Right atrium auricular region (tissue), 2 donors: ENCODE measurements at places on chromosomes 16 and 17. TPM values are rescaled to one million over a fixed set of nuclear protein-coding genes. Genes with fewer than 3 reads are reported as not detected.

DNA sequence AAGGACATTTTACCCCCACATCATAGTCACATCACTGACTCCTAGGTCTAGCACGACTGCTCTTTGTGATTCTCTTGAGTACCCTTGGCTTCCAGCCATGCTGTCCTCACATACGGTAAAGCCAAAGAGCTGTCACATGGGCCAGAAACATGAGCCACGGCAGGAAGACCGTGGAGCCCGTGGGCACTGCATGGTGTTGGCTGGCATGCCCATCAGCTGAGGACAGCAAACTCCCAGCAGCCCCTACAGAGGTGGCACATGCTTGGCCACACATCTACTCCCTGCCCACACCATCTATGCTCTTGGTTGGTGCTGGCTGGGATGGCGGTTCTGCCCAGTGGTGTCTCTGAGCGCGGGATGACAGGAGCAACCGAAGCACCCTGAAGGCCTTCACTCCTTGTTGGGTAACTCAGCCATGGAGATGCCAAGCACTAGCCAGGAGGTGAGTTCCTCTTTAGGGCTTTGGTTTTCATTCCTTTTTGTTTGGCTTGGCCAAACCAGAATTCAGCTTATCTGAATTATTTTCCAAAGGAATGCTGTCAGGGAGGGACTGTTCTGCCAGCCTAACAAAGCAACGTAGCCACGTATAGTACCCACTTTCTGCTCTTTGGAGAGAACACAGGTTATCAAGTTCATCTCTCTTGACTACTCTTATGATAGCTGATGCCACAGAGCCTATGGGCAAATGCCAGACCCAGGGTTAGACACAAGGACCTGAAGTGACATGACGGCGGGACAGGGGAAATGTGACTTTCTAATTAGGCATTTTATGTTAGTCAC is 10.0 kb downstream of the TNFAIP1 start:
- H3K27me3 ChIP-seq, result no peaks in the 10 kb centered on the region
- H3K4me3 ChIP-seq, result no peak overlapping the region
- H3K27ac ChIP-seq, result peak overlapping the region; percentile 38
- no peaks in the 10 kb centered on the region for H3K4me1 ChIP-seq

C17orf50 gene
- not detected for total RNA-seq

- no peaks in the 10 kb centered on the region for H3K4me1 ChIP-seq
- no peaks in the 10 kb centered on the region for H3K27me3 ChIP-seq
- DNase-seq, result no peak
These were observed 660 bp downstream of the RBBP6 start for GRCh38 chr16:24539850-24540601.

DNA sequence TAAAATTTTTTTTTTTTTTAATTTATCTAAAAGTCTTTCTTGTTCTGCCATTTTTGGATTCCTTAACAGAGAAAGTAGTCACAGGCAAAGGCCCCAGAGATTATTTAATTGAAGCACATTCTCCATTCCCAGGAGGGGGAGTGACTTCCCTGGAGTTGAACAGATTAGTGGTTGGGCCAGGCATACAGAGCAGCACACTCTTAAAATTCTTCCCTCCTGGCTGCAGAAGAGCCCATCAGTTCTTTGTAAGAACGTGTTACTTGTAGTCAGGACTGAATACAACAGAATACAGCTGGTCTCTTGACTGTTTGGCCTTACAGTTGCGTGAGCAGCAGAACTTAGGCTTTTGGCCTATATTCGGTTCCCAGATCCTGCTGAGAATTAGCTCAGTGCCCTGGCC is 1.8 kb downstream of the ALKBH5 start:
- H3K27me3 ChIP-seq, result no peaks in the 10 kb centered on the region
- H3K36me3 ChIP-seq, result peaks cover 9% of the 10 kb centered on the region
- H3K4me3 ChIP-seq, result peak overlapping the region; percentile 92
- DNase-seq, result no peak
- peaks cover 72% of the 10 kb centered on the region for H3K4me1 ChIP-seq

DNA sequence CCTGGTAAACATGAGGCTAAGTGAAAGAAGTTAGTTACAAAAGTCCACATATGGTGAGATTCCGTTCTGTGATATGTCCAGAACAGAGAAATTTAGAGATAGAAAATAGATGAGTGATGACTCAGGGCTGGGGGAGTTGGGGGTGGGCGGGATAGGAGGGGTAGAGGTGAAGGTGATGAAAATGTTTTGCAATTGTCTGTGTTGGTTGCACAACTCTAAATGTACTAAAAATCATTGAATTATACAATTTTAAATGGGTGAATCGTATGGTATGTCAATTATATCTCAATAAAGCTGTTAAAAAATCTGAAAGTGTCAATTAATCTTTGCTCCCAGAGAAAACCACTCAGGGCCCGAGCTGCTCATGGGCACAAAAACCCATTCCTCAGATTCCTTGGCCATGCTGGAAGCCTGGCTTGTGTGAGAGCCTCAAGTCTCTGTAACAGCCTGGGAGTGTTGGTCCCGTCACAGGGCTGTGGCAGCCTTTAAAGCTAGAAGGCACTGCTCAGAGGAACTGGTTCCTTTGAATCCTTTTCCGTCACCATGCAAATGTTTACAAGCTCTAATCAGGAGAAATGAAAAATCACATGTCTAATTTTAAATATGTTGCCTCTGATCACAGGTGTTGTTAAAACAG is 225.3 kb downstream of the WWOX start:
- H3K36me3 ChIP-seq, result no peaks in the 10 kb centered on the region
- H3K27me3 ChIP-seq, result no peaks in the 10 kb centered on the region
- DNase-seq, result no peak

- H3K36me3 ChIP-seq, result no peaks in the 10 kb centered on the region
- H3K27ac ChIP-seq, result peak overlapping the region; percentile 84
- no peak overlapping the region for H3K4me3 ChIP-seq
These were observed 182.8 kb downstream of the SEC14L1 start for GRCh38 chr17:77323413-77324171.

COPZ2 gene
- 43.5 TPM for total RNA-seq

DNA sequence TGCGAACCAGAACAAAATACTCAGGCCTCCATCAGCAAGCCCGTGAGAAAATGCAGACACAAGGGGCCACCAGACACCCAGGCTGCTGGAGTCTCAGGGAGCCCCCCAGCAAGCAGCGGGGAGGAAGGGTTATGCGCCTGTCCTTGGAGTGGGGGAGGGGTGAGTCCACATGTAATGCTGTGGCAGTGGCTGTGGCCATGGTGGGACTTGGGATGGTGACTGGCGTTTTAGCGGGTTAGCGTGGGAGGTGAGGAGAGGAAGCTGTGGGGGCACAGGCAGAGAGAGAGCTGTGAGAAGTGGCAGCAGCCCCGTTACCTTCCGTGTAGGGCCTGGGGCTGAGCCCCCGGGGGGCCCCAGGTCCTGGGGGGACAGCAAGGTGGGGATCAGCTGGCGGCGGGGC is 58.3 kb downstream of the SRCIN1 start:
- no peak overlapping the region for H3K27ac ChIP-seq
- H3K27me3 ChIP-seq, result no peaks in the 10 kb centered on the region
- no peak overlapping the region for H3K4me3 ChIP-seq
- H3K36me3 ChIP-seq, result no peaks in the 10 kb centered on the region
- no peak for DNase-seq
- H3K4me1 ChIP-seq, result no peaks in the 10 kb centered on the region

ITGAD gene
- total RNA-seq, result not detected

- H3K36me3 ChIP-seq, result no peaks in the 10 kb centered on the region
- H3K27ac ChIP-seq, result no peak overlapping the region
- H3K4me1 ChIP-seq, result no peaks in the 10 kb centered on the region
- H3K27me3 ChIP-seq, result no peaks in the 10 kb centered on the region
These were observed 18.7 kb downstream of the RAB40B start for GRCh38 chr17:82679586-82680465.

DNA sequence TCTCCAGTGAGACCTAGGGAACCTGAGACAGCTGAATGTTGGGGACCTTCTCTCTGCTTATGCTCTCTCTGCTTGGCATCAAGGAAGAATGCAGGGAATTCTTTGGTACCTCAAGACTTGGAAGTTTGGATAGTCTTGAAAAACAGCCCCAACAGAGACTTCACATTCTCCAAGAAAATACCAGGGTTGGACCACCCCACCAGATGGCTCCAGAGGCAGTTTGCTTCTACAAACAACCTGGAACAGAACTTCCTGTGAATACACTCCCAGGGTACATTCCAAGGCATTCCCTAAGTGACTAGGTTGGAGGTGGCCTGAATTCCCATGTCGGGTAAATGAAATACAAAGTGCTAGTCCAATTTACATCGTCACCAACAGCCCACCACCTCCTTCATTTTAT is 314.4 kb downstream of the PMP22 start:
- no peak overlapping the region for H3K4me3 ChIP-seq
- no peaks in the 10 kb centered on the region for H3K27me3 ChIP-seq
- no peak for DNase-seq

DNA sequence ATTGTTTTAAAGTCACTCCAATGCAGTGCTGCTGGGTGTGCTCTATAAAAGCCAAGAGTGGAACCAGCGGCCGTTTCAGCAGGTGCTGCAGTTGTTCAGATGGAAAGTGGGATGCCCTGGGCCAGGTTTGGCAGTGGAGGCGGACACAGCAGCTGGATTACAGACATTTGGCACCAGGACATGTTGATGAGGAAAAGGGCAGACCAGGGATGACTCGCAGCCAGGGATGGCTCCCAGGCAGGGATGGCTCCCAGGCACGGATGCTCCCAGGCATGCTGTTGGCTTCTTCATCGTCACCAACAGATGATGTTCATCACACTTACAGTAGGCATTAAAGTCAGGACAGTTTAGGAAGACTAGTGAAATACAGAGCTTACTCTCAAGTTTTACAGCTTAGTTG is 10.0 kb downstream of the GAN start:
- H3K27ac ChIP-seq, result no peak overlapping the region
- no peaks in the 10 kb centered on the region for H3K4me1 ChIP-seq
- no peak for DNase-seq
- H3K36me3 ChIP-seq, result no peaks in the 10 kb centered on the region
- H3K27me3 ChIP-seq, result no peaks in the 10 kb centered on the region

GRCh38 chr16:3377917-3378316 is 22.2 kb downstream of the OR2C1 start:
- no peak for DNase-seq
- H3K4me3 ChIP-seq, result no peak overlapping the region
- H3K27me3 ChIP-seq, result no peaks in the 10 kb centered on the region

- no peaks in the 10 kb centered on the region for H3K4me1 ChIP-seq
- H3K27me3 ChIP-seq, result no peaks in the 10 kb centered on the region
- no peak overlapping the region for H3K4me3 ChIP-seq
- no peak for DNase-seq
- H3K36me3 ChIP-seq, result peaks cover 62% of the 10 kb centered on the region
These were observed 4.0 kb downstream of the BECN1 start for GRCh38 chr17:42819939-42820535.

GRCh38 chr16:22373662-22374310 is 633 bp downstream of the CDR2 start:
- peak; percentile 66 for DNase-seq
- H3K36me3 ChIP-seq, result no peaks in the 10 kb centered on the region
- no peaks in the 10 kb centered on the region for H3K27me3 ChIP-seq
- no peaks in the 10 kb centered on the region for H3K4me1 ChIP-seq
- H3K27ac ChIP-seq, result peak overlapping the region; percentile 85

HOXB8 gene
- total RNA-seq, result not detected

- H3K27me3 ChIP-seq, result no peaks in the 10 kb centered on the region
- H3K4me1 ChIP-seq, result peaks cover 11% of the 10 kb centered on the region
- H3K4me3 ChIP-seq, result no peak overlapping the region
- DNase-seq, result no peak
These were observed 122.2 kb downstream of the SLC39A11 start for GRCh38 chr17:72970246-72970645.

SCIMP gene
- 1.1 TPM for total RNA-seq

DNA sequence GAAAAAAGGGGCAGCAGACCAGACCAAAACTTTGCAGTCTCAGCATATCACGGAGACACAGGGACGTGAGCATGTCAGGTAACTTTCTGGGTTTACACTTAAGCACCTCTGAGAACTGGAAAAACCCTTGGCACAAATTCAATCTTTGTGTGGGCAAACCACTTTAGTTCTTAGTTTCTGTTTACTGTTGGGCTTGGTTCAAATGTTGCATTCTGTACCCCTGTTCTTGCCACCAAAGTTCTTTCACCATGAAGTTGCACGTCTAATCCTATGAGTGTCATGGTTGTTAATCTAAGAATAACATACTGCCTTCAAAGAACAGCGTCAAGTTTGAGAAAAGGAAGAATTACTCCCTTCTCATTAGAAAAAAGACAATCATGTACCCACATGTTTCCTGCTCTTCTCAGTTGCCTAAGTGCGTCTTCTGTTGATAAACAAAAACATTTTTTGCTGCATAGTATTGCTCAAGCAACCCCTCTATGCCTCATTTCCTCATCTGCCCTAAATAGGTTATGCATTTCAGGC is 11.6 kb downstream of the KRT33A start:
- no peak for DNase-seq
- H3K4me1 ChIP-seq, result no peaks in the 10 kb centered on the region
- H3K27ac ChIP-seq, result no peak overlapping the region

GRCh38 chr17:67602974-67603373 is 114.8 kb upstream of the NOL11 start:
- no peak overlapping the region for H3K27ac ChIP-seq
- H3K27me3 ChIP-seq, result no peaks in the 10 kb centered on the region
- H3K4me1 ChIP-seq, result peaks cover 34% of the 10 kb centered on the region
- DNase-seq, result no peak
- no peak overlapping the region for H3K4me3 ChIP-seq

FA2H gene
- total RNA-seq, result 0.35 TPM

DNA sequence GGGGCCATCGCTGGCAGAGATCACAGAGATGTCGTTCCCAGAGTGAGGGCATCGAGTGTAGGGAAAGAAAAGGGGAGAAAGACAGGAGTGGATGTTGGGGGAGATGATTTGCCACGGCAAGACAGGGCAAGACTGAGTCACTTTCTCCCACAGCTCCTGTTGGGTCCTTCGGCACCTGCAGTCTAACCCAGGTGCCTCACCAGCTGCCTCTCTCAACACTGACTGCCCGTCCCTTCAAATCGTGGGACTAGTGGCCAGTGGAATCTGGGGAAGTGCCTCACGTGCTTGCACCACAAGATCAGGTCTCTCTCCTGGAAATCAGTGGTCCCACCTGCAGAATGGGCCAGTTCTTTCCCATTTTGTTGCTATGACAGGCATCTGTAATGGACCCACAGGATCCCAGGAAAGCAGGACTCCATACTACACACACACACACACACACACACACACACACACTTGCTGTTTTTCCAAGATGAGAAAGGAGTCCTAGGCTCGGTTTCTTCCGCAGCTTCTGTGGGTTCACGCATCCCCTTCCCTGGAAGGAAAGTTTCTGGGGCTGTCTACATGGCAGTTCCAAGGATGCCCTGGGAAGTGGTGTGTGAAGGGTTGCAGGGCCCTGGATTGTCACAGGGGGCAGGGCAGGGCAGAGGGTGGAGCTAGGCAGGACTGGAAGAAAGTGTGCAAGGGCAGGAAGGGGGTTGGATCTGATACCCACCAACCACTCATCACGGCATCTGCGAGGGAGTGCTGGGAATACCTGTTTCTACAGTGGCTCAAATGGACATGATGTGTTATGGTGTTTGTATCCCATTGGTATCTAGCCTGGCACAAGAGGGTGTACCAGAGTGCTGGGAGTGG is 10.2 kb upstream of the CBX8 start:
- H3K27me3 ChIP-seq, result peaks cover 90% of the 10 kb centered on the region
- no peak for DNase-seq
- H3K27ac ChIP-seq, result no peak overlapping the region
- H3K36me3 ChIP-seq, result no peaks in the 10 kb centered on the region

GRCh38 chr17:77286641-77287431 is 146.1 kb downstream of the SEC14L1 start:
- H3K4me1 ChIP-seq, result no peaks in the 10 kb centered on the region
- no peak overlapping the region for H3K4me3 ChIP-seq
- no peak for DNase-seq
- peak overlapping the region; percentile 84 for H3K27ac ChIP-seq

GRCh38 chr16:86748652-86749051 is 170.3 kb downstream of the FOXL1 start:
- no peak overlapping the region for H3K27ac ChIP-seq
- no peak for DNase-seq
- no peak overlapping the region for H3K4me3 ChIP-seq

CAPNS2 gene
- total RNA-seq, result not detected
